ENCODE measurements at places on chromosomes 16 and 17.

DNA sequence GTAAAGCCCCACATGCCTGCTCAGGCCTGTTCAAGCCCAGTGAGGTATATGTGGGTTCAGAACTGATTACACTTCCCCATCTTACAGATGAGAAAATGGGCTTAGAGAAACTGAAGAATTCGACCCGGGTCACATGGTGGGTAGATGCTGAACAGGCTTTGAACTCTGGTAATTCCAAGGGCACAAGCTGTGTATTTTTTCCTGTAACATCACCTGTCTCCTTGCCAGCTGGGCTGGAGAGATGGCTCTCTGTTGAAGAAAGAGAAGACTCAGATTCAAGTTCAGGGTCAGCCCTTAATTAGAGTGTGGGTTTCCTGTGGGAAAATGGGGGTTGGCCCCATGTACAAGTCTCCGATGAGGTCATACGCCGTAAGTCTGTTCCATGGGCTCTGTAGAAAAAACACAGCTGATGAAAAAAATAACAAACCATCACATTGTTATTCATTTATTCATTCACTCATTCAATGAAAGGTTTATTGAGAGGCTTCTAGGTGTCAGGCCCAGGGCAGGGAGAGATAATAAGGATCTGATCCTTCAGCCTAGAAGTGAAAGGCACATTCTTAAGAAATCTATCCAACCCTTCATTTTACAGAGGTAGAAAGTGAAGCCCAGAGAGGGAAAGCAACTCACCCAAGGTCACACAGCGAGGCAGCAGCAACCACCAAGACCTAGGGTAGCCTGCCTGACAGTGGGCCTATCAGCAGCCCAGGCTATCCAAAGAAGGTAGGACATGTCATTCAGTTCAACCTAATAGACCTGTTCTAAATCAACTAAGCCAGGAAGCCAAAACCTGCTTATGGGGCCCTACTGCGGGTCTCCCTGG, 482.8 kb downstream of the SOX9 start:
- no peak for DNase-seq

DNA sequence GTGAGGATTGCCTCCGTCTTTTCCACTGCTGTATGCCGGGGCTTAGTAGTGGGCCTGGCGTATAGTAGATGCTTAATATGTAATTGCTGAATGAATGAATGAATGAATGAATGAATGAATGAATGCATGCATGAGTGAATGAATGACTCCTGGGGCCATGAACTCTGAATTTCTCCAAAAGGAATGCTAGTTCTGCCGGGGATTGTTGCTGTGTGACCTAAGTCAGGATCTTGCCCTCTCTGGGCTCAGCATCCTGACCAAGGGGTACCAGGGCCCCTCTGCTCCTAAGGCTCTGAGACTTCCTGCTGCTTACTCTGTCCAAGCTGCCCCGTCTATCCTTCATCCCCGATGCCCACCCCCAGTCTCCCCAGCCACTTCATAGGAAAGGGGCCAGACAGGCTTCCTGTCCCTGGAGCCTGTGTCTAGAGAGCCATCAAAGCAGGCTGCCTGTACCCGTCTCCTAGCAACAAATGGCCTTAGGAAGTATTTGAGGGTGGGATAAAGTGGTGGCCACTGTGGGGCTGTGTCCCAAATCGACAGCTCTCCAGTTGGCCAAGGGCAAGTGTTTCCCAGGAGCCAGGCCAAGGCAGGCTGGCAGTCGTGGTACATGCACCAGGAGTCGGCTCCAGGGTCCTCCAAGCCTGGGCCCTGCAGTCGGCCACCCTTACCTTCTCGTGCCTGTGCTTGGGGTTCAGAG, 11.6 kb upstream of the MPRIP start:
- no peak for DNase-seq

DNA sequence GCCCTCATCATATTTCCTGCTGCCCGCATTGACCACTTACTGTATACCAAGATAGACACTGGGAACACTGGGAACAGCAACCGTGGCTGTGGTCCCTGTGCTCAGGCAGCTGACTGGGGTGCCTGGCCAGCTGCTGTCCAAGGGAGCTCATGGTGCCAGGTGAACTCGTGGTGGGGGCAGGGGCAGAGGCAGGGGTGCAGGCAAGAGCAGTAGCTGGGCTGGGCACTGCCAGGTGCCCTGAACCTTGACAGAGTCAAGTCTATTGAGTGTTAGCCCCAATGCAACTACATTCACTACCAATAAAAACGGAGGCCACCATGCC, 202.5 kb downstream of the C16orf78 start:
- no peak for DNase-seq

DNA sequence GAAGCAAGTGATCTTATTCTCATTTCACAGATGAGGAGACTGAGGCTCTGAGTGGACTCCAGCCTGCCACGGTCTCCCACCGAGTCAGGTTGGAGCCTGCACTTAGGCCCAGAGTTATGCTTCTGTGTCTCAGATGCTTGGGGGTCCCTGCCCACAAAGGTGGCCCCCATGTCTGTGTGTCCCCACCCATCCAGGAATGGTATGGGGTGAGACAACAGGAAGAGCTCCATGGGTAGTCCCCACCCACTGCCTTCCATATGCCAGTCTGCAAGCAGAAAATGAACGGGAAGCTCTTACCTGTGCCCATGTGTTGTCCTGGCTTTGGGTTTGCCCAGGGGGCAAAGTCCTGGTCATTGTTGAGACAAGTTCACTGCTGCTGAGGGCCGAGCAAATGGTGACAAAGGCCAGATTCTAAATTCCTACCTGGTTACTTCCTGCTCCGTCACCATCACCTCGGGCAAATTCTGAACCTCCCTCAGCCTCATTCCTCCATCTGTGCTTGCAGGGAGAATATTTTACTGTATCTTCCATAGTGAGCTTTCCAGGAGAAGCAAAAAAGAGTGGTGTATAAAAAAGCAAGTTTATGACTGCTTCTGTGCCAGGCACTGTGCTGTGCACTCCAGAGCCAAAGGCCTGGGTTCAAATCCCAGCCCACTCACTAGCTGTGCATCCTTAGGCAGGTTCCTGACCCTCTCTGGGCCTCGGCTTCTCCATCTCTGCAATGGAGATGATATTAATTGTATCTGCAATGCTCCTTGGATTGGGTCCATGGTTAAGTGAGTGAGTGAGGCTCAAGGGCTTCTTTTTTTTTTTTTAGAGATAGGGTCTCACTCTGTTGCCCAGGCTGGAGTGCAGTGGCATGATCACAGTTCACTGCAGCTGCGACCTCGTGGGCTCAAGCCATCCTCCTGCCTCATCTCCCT, 9.3 kb downstream of the IL4R start:
- DNase-seq: no peak

DNA sequence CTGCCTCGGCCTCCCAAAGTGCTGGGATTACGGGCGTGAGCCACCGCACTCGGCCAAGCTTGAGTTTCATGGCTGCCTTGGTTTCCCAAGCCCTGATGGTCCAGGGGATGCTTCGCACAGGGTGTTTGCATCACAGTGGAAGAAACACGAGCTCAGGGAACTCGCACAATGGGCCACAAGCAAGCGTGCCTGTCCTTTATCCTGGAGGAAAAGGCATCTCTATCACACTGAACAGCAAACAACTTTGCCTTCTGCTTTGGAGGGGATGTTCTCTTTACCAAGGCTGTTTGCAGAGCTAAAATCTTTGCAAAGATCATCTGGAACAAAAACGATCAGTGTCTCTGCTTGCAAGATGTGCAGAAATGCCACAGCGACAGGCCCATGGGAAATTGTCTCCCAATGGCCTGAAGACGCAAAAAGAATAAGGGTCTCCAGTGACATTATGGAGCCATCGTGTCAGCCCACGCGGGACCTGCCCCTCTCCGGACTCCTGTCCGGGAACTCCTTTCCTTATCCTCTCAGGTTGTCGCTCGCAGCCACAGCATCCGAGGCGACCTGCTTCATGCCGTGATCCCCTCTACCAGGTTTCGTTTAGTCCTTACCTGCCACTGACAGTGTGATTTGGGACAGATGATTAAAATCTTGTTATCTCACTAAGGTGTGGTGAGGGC, 44.1 kb upstream of the CBFA2T3 start:
- DNase-seq: no peak

- no peak for DNase-seq
Observed at GRCh38 chr16:3063625-3064386, 1.6 kb upstream of the IL32 start.

- DNase-seq: peak; percentile 85
Observed at GRCh38 chr17:42679492-42680330, 1.9 kb downstream of the CCR10 start.

DNA sequence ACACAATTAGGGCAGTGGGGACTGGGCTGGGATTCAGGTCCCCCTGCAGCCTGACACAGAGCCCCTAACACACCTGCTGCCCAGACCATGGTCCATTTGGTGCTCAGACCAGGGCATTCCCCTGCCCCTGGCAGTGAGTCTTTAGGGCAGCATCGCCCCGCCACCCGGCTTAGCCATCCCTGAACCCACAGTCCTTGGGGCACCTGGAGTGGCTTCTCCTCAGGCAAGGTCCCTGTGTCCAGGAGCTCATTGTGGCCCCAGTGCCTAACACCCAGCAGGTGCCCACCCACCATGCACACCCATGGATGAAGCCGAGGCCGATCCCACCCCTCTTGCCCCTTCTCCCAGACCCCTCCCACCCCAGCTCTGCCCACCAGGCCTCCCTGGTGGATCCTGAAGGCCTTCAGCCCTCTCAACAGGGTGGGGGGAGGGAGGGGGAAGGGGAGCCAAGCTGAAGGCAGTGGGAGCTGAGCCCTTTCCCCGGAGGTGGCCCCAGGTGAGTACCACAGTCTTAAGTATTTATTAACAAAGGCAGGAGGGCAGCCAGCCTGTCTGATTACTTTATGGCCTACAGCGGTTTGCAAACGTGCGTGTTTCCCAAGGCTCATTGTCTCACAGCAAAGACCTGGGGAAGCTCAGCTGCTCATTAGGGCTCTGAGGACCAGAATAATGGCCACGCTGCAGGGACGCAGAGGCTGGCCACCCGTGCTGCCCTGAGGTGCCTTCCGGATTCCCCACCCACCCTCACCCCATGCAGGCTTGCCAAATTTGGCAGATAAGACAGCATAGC, 38.5 kb downstream of the RBFOX3 start:
- no peak for DNase-seq

DNA sequence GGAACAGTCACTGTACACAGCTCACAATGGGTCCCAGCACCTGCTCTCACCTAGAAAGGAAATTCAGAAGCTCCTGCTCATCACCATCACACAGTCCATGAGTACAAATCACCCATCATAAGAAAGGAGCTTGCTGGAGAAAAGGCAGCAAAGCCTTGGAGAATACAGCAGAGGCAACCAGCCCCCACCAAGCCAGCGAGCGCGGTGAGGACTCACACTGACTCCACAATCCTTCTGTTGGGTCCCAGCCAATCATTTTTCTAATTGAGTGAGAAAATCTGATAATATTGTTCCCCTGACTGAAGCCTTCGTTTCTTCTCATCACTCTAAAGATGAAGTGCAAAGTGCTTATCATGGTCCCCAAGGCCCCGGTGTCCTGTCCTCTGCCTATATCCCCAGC, 298.3 kb downstream of the SLC39A11 start:
- DNase-seq: no peak

DNA sequence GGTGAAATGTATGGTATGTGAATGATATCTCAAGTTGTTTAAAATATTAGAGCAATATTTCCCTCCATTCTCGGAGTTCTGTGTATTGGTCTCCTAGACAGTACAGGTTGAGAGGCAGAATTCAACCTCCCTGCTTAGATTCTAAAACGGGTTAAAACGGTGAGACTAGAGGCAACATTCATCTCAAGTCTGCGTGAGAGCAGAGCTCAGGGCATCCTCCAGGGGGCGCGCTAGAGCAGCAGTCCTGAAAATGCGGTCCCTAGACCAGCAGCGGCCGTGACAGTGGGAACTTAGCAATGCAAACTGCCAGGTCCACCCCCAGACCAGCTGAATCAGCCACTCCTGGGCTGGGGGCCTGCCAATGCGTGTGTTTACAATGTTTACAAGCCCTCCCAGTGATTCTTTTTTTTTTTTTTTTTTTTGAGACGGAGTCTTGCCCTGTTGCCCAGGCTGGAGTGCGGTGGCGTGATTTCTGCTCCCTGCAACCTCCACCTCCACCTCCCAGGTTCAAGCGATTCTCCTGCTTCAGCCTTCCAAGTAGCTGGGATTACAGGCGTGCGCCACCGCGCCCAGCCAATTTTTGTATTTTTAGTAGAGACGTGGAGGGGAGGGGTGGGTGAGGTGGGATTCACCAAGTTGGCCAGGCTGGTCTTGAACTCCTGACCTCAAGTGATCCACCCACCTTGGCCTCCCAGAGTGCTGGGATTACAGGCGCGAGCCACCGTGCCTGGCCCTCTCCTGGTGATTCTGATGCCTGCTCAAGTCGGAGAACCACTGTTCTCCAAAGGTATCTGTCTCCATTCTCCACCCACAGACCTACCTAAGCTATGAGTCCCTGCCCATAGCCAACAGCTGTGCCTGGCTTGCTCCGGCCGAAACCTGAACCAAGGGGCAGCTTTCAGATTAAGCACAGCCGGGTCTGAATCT, 24.2 kb downstream of the KLHL36 start:
- DNase-seq: peak; percentile 62

- DNase-seq: peak; percentile 72
Observed at GRCh38 chr17:45013021-45013997, 38.1 kb downstream of the DCAKD start.

- no peak for DNase-seq
Observed at GRCh38 chr17:6599364-6599763, 41.1 kb downstream of the KIAA0753 start.
